ENCODE measurements at places on chromosomes 16 and 17.

DNA sequence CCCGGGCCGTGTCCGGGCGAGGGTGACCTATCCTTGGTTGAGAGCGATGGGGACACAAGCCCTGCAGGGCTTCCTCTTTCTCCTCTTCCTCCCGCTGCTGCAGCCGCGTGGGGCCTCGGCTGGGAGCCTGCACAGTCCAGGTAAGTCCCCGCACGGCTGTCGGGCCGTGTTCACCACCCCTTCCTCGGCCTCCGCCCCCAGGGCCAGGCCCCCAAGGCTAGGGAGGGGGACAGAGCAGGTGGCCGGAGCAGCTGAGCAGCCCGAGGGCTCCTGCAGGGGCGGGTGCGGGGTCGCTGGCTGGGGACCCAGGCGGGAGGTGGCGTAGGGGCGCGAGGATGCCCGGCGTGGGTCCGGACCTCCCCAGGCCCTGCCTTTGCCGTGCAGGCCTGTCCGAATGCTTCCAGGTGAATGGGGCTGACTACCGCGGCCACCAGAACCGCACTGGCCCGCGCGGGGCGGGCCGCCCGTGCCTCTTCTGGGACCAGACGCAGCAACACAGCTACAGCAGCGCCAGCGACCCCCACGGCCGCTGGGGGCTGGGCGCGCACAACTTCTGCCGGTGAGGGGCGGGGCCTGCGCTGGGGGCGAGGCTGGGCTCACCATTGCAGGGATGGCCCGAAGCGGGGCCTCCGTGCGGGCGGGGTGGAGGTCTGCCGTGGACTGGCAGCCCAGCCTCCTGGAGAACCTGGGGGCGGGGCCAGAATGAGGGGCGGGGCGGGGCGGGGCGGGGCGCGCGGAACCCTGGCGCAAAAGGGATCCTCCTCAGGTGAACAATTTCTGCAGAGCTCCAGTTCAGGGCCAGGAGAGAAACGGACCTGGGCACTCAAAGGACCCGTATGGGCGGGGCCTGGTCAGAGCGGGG is 631 bp downstream of the KREMEN2 start:
- DNase-seq = peak; percentile 68

DNA sequence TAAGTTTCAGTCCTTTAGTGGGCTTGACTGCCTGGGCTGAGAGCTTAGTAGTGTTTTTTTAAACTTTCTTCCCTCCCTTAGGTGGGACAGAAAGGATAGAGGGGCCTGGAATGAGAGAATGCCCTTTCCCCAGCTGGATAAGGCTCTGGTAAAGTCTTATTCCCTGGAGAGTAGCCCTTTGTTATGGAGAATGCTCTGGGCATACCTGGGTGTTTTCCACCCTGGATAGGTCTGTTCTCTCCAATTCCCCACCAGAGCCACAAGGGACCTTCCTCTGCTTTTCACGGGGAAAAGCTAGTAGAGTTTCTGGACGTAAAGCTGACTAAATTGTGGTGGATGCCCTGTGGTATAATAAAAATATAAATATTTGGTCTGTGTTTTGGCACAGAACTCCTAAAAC is 164.1 kb downstream of the HS3ST4 start:
- DNase-seq = no peak

DNA sequence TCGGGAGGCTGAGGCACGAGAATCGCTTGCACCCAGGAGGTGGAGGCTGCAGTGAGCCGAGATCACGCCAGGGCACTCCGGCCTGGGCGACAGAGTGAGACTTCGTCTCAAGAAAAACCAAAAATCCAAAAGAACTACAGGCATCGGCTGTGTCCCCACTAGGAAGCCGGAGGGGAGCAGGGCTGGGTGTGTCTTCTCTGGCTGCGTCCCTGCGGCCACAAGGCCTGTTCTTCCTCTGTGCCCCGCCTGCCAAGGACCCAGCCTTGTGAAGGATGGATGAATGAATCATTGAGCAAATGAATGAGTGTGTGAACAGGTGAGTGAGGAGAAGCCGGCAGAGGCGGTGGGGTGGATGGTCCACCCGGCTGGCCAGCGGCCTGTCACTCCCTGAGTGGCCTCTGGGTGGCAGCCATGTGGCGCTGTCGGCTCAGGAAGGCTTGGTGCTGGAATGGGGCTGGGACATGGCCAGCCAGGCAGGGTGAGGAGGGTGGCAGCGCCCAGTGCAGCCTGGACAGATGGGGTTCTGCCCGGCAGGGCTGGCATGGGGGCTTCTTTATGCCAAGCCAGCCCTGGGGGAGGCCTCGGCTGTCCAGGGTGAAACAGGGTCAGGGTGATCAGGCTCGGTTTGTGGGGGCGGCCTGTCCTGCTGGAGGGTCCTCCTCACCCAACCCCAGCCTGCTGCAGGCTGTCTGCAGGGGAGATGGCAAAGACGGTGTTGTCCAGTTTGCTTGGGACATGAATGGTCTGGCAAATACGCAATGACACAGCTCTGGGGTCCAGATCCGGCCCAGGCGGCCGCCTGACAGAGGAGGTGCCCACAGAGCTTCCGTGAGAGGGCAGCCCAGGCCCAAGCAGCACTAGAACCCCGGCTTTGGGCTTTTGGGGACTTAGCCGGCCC is 21.7 kb downstream of the SLC25A10 start:
- DNase-seq = peak; percentile 67

DNA sequence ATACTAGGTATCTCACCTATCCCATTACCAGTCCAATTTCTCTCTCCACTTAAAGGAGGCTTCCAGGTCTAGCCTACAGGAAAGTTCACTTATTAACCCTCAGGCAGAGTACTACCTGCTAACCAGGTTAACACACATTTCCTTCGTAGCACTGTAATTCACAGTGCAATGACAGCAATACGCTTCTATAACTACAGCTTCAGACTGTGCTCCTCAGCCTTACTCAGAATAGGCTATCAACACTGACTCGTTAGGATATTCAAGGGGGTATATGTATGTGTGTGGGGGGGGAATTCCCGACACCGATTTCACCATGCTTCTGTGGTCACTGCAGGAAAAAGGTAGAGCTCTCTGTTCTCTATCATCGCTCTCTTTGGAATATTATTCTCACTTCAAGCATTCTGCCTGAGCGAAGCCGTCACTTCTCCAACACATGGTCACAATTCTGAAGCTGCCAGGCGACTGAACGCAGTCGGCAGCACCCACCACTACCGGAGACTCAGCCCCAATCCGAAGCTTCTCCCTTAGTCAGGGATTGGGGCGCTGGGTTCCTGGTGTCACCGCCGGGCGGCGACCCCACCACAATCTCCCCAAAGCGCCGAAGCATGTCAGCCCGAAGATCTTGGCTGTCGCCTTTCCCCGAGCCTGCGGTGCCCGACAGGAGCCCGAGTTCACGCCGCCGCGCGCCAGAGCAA is 618 bp downstream of the GGA3 start:
- no peak for DNase-seq

DNA sequence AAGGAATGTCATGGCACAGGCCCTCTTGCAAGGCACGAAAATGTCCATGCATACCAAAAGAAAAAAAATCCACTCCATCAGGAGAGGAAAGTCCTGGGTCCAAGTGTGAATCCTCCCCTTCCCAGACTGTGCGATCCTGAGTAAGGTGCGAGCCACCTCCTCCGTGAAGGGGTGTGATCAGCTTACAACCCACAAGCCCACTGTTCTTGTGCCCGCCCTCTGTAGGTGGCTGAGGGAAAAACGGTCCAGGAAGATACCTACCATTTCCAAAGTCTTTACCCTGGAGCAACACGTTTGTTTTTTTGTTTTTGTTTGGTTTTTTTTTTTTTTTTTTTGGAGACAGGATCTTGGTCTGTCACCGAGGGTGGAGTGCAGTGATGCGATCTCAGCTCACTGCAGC is 116.5 kb downstream of the ZNF423 start:
- DNase-seq = no peak

DNA sequence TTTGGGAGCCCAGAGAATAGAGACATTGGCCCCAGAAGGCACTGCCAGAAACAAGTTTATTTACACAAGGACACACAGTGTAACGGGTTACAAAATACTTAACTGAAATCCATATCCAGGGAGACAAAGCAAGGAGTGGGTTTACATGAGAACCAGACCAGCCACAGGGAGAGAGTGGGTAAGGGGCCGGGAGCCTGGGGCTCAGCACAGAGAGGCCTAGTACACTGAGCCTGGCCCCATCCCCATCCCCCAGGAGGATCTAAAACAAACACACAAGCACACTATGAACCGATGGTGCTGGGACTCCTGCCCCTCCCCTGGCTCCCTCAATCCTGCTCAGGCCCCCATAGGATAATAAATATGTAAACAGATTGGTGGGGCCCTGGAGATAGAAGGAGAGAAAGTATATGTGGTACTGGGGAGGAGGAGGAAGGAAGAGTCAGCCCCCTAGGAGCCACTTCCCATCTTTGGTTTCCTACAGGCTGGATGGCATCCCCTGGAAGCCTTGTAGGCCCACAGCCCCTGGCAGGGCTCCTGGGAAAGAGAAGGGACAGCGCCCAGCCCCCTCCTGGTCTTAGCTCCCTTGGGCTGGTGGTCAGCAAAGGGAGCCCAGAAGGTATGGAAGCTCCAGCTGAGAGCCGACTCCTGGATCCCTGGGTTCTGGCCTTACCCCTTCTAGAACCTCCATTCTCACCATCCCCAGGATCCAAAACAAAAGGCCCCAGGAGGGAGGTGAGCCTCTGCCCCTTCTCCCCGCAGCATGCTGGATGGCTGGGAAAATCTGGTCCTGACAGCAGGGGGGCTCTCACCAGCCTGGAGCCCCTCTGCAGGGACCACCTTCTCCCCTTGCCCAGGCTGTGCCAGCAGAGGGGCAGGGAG is 6.4 kb downstream of the G6PC3 start:
- no peak for DNase-seq

DNA sequence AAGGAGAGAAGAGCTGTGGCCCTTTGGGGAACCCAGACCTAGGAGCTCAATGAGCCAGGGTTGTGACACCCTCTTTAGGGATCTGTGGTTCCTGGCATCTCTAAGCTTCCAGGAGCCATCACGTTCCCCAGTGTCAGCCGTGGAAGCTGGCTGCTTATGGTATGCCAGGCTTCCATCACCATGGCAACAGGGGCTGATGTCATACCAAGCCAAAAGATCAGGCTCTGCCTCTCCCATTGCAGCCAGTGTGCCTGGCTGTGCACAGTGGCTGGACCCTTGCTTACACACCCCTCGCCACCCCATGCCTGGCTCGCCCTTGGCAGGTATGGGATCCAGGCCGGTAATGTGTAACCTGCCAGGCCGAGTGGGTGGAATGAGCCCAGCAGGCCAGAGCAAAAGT is 91.1 kb downstream of the SSH2 start:
- DNase-seq = no peak

DNA sequence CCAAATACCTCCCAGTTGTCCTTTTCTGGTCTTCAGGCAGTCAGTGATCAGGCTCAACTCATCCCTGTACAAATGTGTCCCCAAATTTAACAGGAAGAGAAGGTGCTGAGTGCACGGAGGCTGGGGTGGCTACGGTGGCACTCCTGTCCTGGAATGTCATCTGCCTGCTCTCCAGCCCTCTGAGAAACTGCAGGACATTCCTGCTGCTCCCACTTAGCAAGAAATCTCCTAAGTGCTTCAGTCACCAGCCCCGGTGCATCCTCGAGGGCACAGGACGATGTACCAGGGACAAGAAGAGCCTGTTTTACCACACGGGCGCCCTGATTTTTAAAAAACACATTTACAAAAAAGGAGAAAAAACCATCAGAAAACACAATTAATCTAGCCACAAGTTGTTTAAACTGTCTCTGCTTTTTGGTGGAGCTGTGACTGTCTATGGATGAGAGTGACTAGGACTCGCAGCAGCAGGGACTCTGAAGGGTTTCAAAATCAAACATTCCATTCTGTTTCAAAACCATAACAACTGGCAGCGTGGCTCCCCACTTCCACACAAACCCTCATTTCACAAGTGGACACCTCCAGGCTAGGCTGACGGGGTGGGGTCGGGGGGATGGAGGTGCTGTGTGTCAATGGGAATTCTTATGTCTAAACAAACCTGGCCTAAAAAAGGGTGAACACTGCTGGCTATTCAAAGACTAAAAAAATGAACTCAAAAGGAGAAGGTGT is 65.3 kb upstream of the CNEP1R1 start:
- no peak for DNase-seq

GRCh38 chr17:33674685-33675084 is 381.6 kb upstream of the ASIC2 start:
- peak; percentile 20 for DNase-seq

GRCh38 chr17:46059486-46059885 is 60.4 kb downstream of the STH start:
- DNase-seq = no peak

DNA sequence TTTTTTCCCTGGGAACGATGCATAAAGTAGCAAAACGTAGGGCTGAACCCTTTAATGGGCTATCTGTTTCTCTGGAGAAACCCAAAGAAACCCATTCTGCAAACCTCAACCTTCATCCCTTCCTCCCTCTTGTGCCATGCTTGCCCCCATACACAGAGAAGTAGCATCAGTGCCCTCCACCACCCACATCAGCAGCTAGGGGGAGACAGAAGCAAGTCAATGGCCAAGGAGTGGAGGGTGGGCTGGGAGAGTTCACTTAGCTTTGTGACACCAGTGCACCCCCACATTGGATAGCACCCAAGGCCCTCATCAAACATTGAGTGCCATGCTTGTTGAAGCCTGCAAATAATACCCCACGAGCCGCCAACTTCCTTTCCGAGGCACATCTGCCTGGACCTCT is 282.4 kb downstream of the ABCC12 start:
- no peak for DNase-seq

- DNase-seq = no peak
These were observed 16.6 kb downstream of the GPR179 start for GRCh38 chr17:38326996-38327792.

All from right kidney (tissue), 9 donors.